ENCODE measurements at places on chromosomes 4 and X. TPM values are rescaled to one million over a fixed set of nuclear protein-coding genes. Genes with fewer than 3 reads are reported as not detected.

The RAB33A gene
- 10.0 TPM for polyA plus RNA-seq

The DUX4 gene
- polyA plus RNA-seq: not detected

The ZNF732 gene
- polyA plus RNA-seq: not detected

- DNase-seq: no peak
These were observed 205.9 kb upstream of the GALNT7 start for GRCh38 chr4:172962564-172963353.

- DNase-seq: no peak
These were observed 285.0 kb upstream of the BOD1L1 start for GRCh38 chr4:13912436-13912925.

GRCh38 chr4:81366779-81367178, 104.9 kb downstream of the RASGEF1B start:
- no peak for DNase-seq

DNA sequence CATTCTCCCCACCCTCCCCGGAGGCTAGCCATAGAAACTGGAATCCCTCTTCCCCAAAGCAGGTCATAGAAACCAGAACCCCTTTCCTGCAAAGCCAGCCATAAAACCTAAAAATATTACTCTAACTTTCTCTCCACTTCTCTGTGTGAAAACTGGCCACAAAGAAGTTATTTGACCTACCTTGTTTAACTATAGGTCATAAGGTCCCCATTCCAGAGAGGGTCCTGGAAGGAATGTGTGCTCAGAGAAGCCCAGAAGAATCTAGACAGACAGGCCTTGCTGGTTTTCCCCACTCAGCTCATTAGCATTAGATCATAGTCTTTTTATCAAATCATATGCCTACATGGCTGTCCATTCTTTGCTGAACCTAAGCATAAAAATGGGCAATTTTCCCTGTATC, 52.8 kb upstream of the TEX13A start:
- no peak for DNase-seq

- DNase-seq: no peak
These were observed 303.0 kb downstream of the EPHA5 start for GRCh38 chr4:65367306-65367705.

GRCh38 chr4:125703443-125703842, 388.7 kb downstream of the FAT4 start:
- no peak for DNase-seq

GRCh38 chr4:62194342-62194741, 994.2 kb downstream of the ADGRL3 start:
- DNase-seq: no peak

Data from CD4-positive, alpha-beta memory T cell (primary cell).